ENCODE measurements at places on chromosomes 7 and 10. TPM values are rescaled to one million over a fixed set of nuclear protein-coding genes. Genes with fewer than 3 reads are reported as not detected.

The DPYSL4 gene
- total RNA-seq: 0.28 TPM

The NHLRC2 gene
- total RNA-seq: 6.2 TPM

The POT1 gene
- total RNA-seq: 38.5 TPM

GRCh38 chr10:92356041-92356440, 65.1 kb downstream of the MARCHF5 start:
- no peak overlapping the region for H3K27ac ChIP-seq
- no peaks in the 10 kb centered on the region for H3K4me1 ChIP-seq
- DNase-seq: no peak
- no peaks in the 10 kb centered on the region for H3K27me3 ChIP-seq
- no peak overlapping the region for H3K4me3 ChIP-seq

- no peak overlapping the region for H3K27ac ChIP-seq
- no peaks in the 10 kb centered on the region for H3K4me1 ChIP-seq
- no peak overlapping the region for H3K4me3 ChIP-seq
- peak; percentile 2 for DNase-seq
- H3K27me3 ChIP-seq: no peaks in the 10 kb centered on the region
These were observed 162.9 kb downstream of the ARL5B start for GRCh38 chr10:18822156-18822555.

DNA sequence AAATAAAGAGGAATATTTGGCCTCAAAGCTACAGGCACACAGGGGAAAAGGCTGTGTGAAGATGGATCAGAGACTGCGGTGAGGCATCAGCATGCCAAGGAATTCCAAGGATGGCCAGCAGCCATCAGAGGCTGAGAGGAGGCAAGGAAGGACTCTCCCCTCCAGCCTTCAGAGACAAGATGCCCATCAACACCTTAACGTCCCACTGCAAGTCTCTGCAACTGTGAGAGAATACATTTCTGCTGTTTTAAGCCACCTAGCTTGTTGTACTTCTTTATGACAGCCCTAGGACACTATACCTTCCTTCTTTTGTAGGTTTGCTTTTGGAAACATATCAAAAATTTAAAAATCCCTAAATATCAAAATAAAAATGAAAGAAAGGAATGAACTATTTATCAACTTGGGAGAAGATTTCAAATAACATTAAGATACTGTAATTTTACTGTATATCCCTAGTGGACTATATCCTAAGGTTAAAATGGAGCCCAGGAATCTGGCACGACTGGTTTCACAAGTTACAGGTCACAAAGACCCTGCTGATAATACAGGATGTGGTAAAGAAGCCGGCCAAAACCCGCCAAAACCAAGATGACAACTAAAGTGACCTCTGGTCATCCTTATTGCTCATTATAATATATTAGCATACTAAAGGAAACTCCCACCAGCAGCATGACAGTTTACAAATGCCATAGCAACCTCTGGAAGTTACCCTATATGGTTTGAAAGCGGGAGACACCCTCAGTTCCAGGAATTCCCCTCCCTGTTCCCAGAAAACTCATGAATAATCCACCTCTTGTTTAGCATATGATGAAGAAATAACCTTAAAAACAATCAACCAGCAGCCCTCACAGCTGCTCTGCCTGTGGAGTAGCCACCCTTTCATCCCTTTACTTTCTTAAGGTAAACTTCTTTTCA, 185.2 kb downstream of the AVL9 start:
- no peak overlapping the region for H3K4me3 ChIP-seq
- H3K27ac ChIP-seq: no peak overlapping the region
- no peak for DNase-seq
- no peaks in the 10 kb centered on the region for H3K36me3 ChIP-seq
- no peaks in the 10 kb centered on the region for H3K4me1 ChIP-seq

- no peaks in the 10 kb centered on the region for H3K4me1 ChIP-seq
- H3K36me3 ChIP-seq: no peaks in the 10 kb centered on the region
- H3K27me3 ChIP-seq: no peaks in the 10 kb centered on the region
- no peak overlapping the region for H3K4me3 ChIP-seq
These were observed 34.4 kb downstream of the CCDC71L start for GRCh38 chr7:106626376-106627164.

GRCh38 chr7:39384386-39384785, 181.8 kb upstream of the YAE1 start:
- no peak for DNase-seq
- H3K27me3 ChIP-seq: no peaks in the 10 kb centered on the region
- H3K4me1 ChIP-seq: no peaks in the 10 kb centered on the region
- H3K27ac ChIP-seq: no peak overlapping the region

GRCh38 chr7:2796358-2797352, 47.5 kb downstream of the GNA12 start:
- peak overlapping the region; percentile 17 for H3K27ac ChIP-seq
- H3K27me3 ChIP-seq: no peaks in the 10 kb centered on the region
- no peak for DNase-seq
- H3K4me3 ChIP-seq: no peak overlapping the region
- no peaks in the 10 kb centered on the region for H3K36me3 ChIP-seq

GRCh38 chr7:157503229-157503628, 166.4 kb downstream of the DNAJB6 start:
- H3K36me3 ChIP-seq: no peaks in the 10 kb centered on the region
- peaks cover 4% of the 10 kb centered on the region for H3K4me1 ChIP-seq
- H3K27ac ChIP-seq: no peak overlapping the region
- H3K27me3 ChIP-seq: peaks cover 10% of the 10 kb centered on the region

DNA sequence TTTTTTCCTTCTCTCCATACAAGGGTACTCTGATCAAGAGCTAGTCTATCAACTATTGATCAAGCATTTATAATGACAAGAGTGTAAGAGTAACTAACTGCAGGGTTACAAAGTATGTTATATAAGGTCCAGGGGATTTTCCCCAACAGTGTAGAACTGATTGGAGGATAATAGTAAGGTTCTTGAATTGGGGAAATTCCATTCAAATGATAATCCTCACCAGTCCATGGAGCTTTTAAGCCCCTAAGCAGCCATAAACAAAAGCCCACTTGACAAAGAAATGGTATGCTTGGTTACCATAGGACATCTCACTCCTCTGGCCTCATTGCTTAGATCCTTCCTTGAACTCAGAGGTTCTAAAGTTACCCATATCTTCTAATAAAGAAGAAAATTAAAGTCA, 8.2 kb downstream of the YME1L1 start:
- H3K36me3 ChIP-seq: peaks cover 58% of the 10 kb centered on the region
- no peaks in the 10 kb centered on the region for H3K27me3 ChIP-seq
- no peak overlapping the region for H3K4me3 ChIP-seq
- H3K27ac ChIP-seq: no peak overlapping the region

- DNase-seq: no peak
- H3K27ac ChIP-seq: no peak overlapping the region
- H3K4me1 ChIP-seq: no peaks in the 10 kb centered on the region
- H3K27me3 ChIP-seq: peaks cover 46% of the 10 kb centered on the region
These were observed 56.5 kb upstream of the DNAJB6 start for GRCh38 chr7:157280216-157280841.

GRCh38 chr7:99380032-99380822, 5.7 kb downstream of the ARPC1B start:
- H3K4me1 ChIP-seq: peaks cover 29% of the 10 kb centered on the region
- peaks cover 7% of the 10 kb centered on the region for H3K36me3 ChIP-seq
- H3K4me3 ChIP-seq: peak overlapping the region; percentile 37
- peak; percentile 41 for DNase-seq

DNA sequence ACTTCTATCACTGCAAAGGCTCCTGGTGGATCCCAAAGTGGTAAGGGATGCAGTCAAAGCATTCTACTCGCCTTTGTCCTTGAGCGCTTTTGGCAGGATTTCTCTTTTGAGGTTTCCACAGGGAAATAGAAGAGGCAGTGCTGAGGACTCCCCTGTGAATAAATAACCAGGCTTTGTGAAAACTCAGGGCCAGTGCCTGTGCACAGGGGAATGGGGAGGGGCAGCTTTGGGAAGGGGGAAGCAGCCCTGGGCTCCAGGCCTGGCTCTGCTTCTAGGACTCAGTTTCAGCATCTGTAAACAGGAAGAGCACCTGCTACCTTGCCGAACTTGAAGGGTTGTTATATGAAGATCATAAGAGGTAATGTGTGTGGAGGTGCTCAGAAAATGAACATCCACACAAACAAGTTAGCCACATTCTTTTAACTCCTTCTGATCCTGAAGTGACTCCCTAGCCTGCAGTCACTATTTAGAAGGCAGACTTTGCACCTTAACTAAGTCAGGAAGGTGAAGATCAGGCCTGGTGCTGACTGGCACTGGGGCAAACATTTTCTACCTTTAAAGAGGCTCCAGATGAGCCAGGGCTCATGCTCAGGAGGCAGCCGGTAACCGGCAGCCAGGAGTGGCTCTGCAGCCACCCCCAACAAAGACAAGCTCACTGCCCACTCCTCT, 22.5 kb upstream of the MMP21 start:
- H3K4me3 ChIP-seq: no peak overlapping the region
- H3K36me3 ChIP-seq: peaks cover 29% of the 10 kb centered on the region
- H3K4me1 ChIP-seq: no peaks in the 10 kb centered on the region
- no peak overlapping the region for H3K27ac ChIP-seq

DNA sequence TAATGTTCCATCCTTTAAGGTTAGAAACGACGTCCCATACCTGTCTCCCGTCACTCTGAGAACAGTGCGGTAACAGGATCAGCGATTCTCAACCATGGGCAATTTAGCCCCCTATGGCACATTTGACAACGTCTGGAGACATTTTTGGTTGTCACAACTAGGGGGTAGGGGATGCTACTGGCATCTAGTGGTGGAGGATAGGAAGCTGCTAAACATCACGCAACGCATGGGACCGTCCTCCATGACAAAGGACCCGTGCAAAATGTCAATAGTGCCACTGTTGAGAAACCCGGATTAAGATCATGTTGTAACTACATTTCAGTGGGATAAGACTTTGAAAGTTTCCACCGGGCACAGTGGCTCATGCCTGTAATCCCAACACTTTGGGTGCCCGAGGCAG, 5.0 kb upstream of the PAXIP1 start:
- no peak overlapping the region for H3K4me3 ChIP-seq
- H3K27ac ChIP-seq: no peak overlapping the region
- peak; percentile 33 for DNase-seq
- peaks cover 10% of the 10 kb centered on the region for H3K36me3 ChIP-seq
- H3K27me3 ChIP-seq: no peaks in the 10 kb centered on the region

DNA sequence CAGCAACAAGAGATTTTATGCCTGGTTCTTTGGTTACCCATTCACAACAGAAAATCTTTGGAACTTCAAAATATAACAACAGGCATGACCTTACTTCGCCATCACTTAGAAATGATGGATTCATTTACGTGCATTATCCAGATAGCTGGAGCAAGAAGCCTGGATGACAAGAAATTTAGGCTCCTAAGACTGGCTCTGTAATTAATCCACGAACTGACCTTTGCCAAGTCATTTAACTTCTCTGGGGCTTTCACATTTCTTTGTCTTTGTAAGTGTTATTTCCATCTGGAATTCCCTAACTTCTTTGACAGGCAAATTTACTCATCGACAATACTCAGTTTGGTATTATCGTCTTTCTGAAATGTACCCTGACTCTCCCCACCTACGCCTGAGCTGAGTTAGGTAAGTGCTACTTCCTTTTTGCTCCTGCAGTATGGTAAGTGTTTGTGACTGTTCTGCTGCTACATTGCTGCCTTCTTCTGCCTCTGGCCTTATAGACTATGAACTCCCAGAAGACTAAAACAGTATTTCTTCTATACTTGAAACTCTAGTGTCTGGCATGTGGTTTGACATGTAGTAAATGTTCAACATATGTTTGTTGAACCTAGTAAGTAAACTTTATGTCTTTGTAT, 5.5 kb upstream of the MDFIC start:
- H3K27ac ChIP-seq: no peak overlapping the region
- no peaks in the 10 kb centered on the region for H3K36me3 ChIP-seq
- no peaks in the 10 kb centered on the region for H3K4me1 ChIP-seq
- H3K4me3 ChIP-seq: no peak overlapping the region
- H3K27me3 ChIP-seq: no peaks in the 10 kb centered on the region
- no peak for DNase-seq

- H3K36me3 ChIP-seq: no peaks in the 10 kb centered on the region
- DNase-seq: no peak
- H3K27ac ChIP-seq: no peak overlapping the region
- peaks cover 12% of the 10 kb centered on the region for H3K27me3 ChIP-seq
- H3K4me1 ChIP-seq: peaks cover 8% of the 10 kb centered on the region
These were observed 101.8 kb downstream of the PTPRE start for GRCh38 chr10:128008521-128009250.

GRCh38 chr7:103446049-103446520, at the start of gene SLC26A5:
Gene SLC26A5 (minus strand): TSS chr7:103446207. CDS start chr7:103421514, 24,693 bp downstream.
- peaks cover 57% of the 10 kb centered on the region for H3K27me3 ChIP-seq
- no peak for DNase-seq
- H3K4me3 ChIP-seq: peak within 1 kb of the TSS; percentile 19

DNA sequence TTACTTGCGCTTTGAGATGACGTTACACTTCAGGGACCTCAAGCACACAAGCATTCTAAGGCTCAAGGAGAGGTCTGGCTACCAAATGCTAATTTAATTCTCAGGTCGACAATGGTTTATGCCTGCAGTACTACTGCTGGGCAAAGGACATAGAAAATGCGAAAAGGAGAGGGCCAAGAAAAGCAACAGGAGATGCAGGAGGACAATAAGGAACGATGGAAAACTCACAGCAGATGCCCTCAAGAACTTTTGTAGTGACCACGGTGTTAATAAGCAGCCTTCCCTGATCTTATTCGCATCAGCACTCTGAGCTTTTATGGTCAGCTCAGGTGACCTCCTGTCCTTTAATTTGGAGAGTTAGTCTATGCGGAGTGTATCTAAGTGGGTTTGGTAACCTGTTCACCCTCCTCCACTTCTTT, 146.3 kb downstream of the GPR85 start:
- no peak for DNase-seq
- no peaks in the 10 kb centered on the region for H3K27me3 ChIP-seq
- peak overlapping the region; percentile 80 for H3K27ac ChIP-seq
- peaks cover 5% of the 10 kb centered on the region for H3K36me3 ChIP-seq
- peak overlapping the region; percentile 90 for H3K4me3 ChIP-seq
- H3K4me1 ChIP-seq: peaks cover 11% of the 10 kb centered on the region

- no peaks in the 10 kb centered on the region for H3K36me3 ChIP-seq
- DNase-seq: no peak
- no peak overlapping the region for H3K4me3 ChIP-seq
- peaks cover 18% of the 10 kb centered on the region for H3K4me1 ChIP-seq
- H3K27me3 ChIP-seq: no peaks in the 10 kb centered on the region
These were observed 59.9 kb downstream of the MAP3K8 start for GRCh38 chr10:30493609-30494530.
